ENCODE measurements at places on chromosomes 11 and 22.

DNA sequence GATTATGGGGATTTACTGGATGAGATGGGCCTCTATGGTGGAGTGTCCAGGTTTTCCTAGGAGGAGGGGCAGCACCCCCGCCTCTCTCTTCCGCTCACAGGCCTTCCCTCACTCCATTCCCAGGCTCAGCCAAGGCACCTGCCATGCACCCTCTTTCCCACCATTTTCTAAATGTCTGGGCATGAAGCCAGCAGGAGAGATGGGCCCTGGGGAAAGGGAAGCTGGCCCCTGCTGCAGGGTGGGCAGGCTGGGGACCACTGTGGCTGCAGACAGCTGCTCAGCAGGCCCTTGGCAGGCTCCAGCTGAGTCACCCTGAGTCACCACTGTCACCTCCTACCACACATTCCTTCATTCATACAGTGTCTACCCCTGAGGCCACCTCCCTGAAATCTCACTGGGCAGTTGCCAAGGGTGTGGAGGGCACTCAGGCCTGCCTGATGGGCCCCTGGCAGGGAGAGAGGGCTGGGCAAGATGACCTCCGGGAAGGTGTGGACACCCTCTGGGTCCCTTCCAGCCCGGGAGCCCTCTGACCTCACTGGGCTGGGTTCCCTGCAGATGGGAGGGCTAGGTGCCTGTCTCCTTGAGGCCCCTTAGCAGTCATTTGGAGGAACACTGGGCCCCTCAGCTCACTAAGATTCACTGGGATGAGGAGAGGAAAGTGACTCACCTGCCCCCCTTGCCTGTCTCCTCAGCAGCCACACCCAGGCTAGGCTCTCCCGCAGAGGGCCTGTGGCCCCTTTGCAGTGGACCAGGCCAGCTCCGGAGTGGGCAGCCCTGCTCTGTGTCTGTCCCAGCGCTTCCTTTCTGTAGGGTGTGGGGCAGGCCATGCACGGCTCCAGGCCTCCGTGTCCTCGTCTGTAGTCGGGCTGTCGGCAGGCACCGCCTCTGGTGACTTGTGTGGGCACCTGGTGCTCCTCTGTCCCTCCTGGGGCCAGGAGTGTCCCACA, 7.8 kb downstream of the MYEOV start:
- peak; percentile 76 for DNase-seq

DNA sequence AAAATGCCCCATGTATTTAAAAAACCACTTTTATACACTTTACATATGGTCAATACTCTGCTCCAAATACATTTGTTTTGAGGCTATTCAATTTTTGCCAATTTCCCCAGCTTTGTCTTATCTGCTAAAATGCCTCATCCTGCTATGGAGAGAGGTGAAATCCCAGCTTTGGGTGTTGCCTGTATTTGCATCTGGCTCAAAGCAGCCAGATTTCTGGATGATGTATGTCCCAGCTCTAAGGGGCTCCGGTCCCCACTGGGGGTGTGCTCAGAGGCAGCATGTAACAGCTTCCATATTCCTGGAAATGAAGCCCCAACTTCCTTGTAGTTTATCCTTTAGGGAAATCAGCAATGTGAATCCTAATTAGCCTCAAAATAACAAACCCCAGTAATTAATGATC, 59.5 kb downstream of the WT1 start:
- no peak for DNase-seq

DNA sequence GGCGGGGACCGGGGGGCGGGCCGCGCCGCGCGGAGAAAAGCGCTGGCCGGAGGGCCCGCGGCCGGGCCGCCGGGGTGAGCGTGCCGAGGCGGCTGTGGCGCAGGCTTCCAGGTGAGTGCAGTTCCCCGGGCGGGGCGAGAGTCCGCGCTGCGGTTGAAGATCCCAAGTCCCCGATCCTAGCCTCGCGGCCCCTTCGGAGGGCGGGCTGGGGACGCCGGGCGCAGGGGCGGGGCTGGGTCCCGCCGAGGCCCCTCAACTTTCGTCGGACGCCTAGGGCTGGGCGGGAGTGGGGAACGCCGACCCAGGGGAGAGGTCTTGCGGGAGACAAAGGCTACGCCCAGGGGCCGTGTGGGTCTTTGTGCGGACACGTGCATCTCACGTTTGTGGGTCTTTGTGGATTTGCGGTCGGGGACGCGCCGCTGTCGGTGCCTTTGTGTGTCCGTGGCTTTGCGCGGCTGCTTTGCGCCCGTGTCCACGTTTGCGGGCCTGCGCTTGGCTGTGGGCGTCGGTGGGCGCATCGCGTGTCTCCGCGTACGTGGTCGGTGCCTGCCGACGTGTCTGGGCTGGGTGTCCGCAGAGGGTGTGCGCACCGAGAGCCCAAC, at the start of gene TSKU:
Gene TSKU, plus strand, starts transcription at position 63 of the 602 bp plus-strand sequence. CDS start 12,261 bp downstream, outside the sequence.
- DNase-seq = no peak

- DNase-seq = no peak
Measured at GRCh38 chr11:2574043-2574552, 125.7 kb downstream of the KCNQ1OT1 start.

DNA sequence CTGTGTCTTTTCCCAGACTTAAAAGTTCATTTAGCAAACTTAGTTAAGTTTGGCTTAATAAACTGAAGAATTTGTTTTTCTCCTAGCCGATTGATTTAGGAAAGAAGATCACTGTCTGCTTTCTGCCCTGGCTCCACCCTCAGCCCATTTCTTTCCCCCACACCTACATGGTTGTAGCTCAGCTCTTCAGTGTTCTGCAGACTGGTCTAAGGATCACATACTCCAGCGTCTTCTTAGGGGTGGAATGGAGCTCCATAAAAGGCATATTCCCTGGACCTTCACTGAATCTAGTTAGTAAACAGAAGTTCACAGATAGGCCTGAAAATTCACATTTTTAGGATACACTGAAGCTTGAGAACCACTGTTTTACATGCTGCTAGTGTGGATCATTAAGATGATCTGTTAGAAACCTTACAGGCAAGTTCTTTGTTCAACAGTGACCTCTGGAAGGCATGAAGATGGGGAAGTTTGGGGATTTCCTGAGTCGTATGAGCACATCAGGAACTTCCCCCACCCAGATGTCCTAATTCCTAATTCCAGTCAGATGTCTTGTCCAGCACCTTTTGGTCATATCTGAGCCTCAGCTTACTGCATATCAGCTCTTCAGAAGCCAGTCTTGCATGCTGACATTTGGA, 16.8 kb downstream of the PIWIL4 start:
- DNase-seq = no peak

DNA sequence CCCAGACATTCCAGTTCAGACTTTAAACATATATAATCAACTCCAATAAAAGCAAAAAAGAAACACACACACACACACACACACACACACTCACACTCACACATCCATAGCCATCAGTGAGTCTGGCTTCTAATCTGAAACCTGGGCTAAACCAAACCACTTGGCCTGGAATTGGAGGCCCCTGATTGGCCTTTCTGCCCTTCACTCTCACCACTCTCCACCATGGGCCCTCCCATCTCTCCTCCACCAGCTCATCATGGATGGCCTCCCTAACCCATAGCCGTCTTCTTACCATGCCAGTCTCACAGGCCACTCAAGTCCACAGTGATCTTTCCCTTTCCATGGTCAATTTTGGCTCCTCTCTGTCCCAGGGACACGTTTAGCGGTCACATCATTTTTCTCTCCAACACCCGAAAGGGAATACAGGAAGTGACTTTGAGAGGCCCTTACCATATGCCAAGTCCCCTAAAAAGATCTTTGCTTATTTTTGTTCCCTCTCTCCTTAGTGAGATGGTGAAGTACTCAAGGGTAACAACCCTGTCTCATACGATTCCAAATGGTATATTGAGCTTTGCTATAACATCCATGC, 66.6 kb downstream of the ENDOD1 start:
- DNase-seq = no peak

DNA sequence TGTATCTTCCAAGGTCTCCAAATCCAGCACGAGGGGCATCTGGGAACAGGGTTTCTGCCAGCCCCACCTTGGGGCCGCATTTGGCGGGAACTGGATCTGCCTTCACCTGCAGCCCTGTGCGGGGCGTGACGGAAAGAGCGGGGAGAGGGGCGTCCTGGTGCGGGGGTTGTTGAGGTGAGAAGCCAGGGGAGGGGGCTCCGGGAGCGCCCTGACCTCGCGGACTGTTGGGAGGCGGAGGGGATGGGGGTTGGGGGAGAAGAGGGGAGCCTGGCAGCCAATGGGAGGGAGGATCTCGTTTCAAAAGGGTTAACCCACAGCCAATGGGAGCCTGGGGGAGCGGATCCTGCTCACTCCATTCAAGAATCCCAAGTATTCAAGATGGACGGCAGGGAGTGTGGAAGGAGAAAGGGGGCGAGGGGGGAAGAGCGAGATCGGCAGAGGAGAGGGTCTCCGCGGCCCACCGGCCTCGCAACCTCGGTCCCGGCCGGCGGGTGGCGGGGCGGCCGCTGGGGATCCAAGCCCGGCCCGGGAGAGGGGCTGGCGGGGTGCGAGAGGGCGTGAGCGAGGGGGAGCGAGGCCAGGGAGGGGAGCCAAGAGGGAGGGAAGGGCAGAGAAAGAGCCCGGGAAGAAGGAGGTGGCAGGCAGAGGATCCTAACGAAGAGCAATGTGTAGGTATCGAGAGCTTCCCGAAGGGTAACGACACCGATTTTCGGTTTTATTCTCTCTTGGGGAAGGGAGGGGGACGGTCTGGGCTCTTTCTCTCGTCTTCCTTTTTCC, 11.5 kb downstream of the YPEL4 start:
- peak; percentile 87 for DNase-seq

GRCh38 chr11:87666730-87667129, 508.5 kb downstream of the RAB38 start:
- no peak for DNase-seq

DNA sequence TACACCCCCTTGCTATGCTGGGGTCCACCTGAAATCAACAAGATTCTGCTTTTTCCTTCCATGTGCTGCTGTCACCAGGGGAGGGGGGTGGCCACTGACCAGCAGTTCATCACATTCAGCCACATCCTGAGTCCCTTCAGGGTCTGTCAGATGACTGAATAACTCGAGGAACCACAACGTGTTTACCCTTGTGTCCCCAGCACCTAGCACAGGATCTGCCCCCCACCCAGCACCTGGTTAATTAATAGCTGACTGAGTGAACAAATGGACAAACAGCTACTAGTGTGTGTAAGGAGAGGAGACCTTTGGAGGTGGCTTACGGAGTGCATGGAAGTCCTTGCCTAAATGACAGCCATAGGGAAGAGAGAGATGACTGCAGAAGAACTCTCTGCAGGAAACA, 119.5 kb upstream of the NCAM1 start:
- DNase-seq = no peak

GRCh38 chr11:79170321-79170720, 270.5 kb downstream of the TENM4 start:
- no peak for DNase-seq

DNA sequence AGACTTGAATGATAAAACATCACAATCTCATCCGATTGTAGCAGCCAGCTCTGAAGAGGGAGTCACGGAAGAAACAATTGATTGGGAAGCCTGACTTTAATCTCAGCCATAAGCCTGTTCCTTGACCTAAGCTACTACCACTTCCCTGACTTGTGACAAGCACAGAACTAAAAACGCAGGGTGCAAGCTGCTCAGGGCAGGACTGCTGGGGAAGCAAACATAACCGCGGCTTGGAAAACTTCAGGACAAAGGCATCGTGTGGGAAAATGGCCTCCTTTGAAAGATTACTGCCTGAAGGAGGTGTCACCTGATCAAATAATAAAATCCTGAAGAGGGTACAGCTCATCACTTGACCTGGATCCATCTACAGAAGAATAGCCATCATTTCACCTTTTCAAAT, 595.3 kb upstream of the CADM1 start:
- DNase-seq = no peak

GRCh38 chr11:46655631-46656030, 38.3 kb downstream of the ATG13 start:
- DNase-seq = peak; percentile 79

- peak; percentile 12 for DNase-seq
Measured at GRCh38 chr11:106917973-106918372, 100.3 kb downstream of the GUCY1A2 start.

- peak; percentile 68 for DNase-seq
Measured at GRCh38 chr22:19962909-19963806, 21.5 kb upstream of the TXNRD2 start.

- no peak for DNase-seq
Measured at GRCh38 chr11:120941000-120941399, 82.9 kb upstream of the TBCEL start.

DNA sequence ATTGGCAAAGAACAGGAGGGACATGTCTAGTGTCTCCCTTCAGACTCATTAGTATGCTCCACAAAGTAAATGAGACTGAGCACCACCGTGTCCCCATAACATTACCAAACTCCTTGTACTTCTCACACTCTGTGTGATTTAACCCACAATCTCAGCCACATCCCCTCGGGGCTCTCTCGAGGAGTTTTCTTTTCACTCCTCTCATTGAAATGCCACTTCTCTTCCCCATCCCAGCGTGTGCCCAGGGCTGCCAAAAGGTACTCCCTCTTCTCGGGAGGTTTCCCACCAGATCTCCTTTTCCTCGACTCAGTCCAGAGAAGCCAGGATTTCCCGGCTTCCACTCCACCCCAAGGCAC, 1.1 kb downstream of the RBFOX2 start:
- DNase-seq = no peak

GRCh38 chr11:106022795-106023275, 795 bp upstream of the MSANTD4 start:
- no peak for DNase-seq

GRCh38 chr11:115612046-115612730, 108.0 kb upstream of the CADM1 start:
- DNase-seq = no peak

DNA sequence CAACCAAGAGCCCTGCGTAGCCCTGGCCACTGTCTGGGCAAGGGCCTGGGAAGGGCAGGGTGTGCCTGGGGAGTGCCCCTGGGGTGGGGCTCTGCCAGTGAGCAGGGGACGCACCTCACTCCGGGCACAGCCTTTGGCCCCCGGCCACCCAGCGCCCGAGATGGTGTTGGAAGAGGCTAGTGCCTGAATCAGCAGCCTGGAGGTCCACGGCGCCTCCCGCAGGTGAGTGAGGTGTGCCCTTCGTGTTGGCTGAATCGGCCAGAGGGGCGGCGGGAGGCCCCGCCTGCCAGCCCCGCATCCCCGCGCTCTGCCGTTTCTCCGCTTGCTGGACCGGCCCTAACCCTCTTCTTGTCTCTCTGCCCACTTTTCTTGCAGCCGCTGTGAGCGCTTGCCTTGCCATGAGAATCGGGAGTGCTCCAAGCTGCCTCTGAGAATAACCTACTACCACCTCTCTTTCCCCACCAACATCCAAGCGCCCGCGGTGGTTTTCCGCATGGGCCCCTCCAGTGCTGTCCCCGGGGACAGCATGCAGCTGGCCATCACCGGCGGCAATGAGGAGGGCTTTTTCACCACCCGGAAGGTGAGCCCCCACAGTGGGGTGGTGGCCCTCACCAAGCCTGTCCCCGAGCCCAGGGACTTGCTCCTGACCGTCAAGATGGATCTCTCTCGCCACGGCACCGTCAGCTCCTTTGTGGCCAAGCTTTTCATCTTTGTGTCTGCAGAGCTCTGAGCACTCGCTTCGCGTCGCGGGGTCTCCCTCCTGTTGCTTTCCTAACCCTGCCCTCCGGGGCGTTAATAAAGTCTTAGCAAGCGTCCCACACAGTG, 60.1 kb downstream of the FBLN1 start:
- no peak for DNase-seq

- DNase-seq = no peak
Measured at GRCh38 chr11:13042873-13043342, 33.8 kb downstream of the RASSF10 start.

- DNase-seq = peak; percentile 77
Measured at GRCh38 chr11:96263238-96263763, 79.7 kb downstream of the MAML2 start.
